ENCODE measurements at places on chromosomes 4 and X. TPM values are rescaled to one million over a fixed set of nuclear protein-coding genes. Genes with fewer than 3 reads are reported as not detected.

DNA sequence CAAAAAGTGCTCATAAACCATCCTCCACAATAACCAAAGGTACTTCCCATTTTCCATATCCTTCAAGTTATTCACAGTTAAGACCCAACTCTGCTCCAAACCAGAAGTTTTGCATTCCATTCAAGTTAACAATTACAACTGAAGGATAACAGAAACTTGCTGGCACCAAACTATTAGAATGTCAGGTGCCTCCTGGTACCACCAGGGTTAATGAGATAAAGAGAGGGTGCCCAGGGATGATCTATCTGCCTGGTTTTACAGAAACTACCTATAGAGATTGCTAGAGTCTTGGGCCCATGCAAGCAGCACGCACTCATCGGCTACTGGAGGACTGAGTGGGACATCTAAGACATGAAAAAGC, 114.6 kb downstream of the RBM47 start:
- DNase-seq = no peak

- DNase-seq = no peak
Observed at GRCh38 chrX:143788265-143788664, 67.7 kb upstream of the SPANXN2 start.

The EGF gene
- 3.5 TPM for total RNA-seq

The COX7B2 gene
- not detected for total RNA-seq

DNA sequence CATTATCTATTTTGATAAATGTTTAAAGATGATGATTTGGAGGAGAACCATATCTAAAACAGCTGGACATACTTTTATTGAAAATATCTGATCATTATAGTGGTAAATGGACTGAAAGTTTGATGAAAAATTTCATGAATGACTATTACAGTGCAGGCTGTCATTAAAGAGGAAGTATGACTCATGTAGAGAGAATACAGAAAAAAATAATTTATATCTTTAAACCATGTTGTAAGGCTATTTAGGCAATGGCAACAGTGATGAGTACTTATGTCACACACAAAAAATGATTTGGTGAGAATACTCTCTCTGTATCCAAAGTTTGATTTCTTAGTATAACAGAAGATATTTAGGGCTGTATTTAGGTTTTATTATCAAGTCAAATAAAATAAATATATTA, 3.9 kb upstream of the GLRB start:
- DNase-seq = no peak

GRCh38 chr4:112563431-112564200, 47.6 kb upstream of the NEUROG2 start:
- DNase-seq = no peak

The SLITRK2 gene
- total RNA-seq = 2.5 TPM

The IL13RA2 gene
- total RNA-seq = not detected

DNA sequence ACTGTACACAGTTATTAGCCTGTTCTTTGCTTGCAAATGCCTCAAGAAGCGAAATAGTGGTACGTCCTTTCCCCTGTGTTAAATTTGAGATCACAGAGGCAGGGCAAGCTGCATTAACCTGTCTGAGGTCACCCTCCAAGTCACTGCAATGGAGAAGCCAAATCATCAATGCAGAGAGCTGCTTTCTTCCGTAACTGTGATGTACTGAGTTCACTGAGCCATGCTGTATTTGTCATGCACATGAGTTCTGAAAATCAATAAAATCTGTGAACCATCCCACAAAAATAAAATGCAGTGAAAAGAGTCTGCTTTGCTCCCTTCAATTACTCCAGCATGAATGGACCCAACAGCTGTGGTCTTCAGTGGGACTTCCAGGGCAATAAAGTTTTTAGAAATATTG, 393.5 kb downstream of the KCNIP4 start:
- no peak for DNase-seq

- DNase-seq = no peak
Observed at GRCh38 chr4:170093973-170094535, 4.3 kb upstream of the AADAT start.

GRCh38 chr4:176799653-176800052, 6.9 kb upstream of the VEGFC start:
- no peak for DNase-seq

DNA sequence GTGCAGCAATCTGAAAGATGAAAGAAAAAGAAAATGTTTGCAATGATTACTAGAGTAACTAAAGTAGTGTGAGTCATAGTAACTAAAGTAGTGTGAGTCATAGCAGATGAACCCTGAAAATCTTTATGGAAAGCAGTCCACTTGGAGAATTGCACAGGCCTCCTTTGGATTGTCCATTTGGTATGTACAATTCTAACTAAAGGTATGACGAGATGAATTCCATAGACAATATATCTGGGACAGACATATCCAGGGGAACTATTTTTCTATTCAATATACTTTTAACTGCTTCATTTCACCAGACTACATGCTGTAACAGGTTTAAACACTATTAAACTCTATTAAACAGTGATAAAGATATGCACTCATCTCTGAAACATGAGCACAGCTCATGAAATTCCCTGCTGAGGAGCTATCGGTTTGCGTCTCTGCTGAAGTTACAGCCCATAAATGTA, 798.7 kb downstream of the PCDH7 start:
- no peak for DNase-seq

DNA sequence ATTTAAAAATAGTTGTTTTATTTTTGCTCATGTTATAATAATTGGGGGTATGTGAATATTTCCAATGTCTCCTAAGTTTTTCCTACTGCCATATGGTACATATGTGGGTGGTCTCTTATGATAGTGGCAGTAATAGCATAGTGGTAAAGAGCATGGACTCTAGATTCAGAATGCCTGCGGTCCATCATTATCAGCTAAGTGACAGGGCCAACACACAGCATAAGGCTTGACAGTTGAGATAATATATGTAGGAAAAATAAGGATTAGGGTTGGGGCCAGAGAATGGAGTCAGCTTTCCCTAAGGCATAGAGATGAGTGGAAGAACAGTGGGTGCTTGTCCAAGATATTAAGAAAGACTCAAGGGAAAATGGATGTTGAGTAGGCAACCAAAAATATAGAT, 2707.5 kb downstream of the PCDH7 start:
- DNase-seq = no peak

The XAGE2 gene
- total RNA-seq = 0.69 TPM

- DNase-seq = no peak
Observed at GRCh38 chr4:44761306-44761705, 35.0 kb upstream of the GNPDA2 start.

The ITIH6 gene
- 0.10 TPM for total RNA-seq

DNA sequence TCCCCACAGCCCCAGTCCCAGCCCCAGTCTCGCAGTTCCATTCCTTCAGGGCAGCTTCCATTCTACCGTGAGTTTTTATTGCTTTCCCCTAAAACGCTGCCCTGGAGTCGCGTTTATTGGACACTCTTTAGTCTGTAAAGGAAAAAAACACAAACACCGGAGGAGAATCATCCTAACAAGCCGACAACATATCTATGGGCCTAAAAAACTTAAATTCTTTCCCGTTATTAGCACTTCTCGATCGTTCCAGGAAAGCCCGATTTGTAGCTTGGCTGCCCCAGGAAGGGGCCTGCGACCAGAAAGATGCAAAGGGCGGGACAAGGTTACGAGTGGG, 178.5 kb downstream of the CBR4 start:
- DNase-seq = peak; percentile 32

Measured in skin of body (tissue), 3 donors.